ENCODE measurements at places on chromosomes 4 and X.
A peak's percentile ranks its signal among the peaks of the same experiment; 100 is the strongest.

DNA sequence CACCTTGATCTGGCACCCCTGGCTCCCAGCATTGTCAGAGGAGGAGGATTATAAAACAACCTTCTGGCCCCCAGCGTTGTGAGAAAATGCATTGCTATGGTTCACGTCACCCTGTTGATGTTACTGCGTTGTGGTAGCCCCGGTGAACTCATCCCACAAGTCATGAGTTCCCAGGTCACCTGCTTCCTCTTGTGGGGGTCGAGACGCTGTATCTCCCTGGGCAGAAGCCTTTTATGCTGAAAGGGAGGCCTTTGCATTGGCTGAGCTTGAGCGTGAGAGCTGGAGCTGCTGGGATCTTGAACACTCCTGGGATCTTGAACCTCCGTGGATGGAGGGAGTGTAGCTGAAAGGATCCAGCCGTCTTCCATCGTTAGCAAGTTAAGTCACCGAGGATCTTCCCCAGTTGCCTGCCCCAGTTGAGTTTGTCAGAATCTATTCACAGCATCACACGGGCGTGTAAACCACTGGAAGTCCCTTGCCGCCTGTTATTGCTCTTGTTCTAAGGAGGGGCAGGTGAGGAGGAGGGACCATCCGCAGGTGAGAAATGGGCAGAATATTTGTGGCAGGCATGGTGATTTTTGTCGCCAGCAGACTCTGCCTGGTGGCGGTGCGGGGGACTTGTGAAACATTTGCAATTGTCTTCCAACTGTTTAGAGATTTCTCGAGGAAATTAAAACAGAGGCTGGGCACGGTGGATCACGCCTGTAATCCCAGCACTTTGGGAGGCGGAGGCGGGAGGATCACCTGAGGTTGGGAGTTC lies 299.9 kb downstream of the ASMT start:
- no peak for DNase-seq

DNA sequence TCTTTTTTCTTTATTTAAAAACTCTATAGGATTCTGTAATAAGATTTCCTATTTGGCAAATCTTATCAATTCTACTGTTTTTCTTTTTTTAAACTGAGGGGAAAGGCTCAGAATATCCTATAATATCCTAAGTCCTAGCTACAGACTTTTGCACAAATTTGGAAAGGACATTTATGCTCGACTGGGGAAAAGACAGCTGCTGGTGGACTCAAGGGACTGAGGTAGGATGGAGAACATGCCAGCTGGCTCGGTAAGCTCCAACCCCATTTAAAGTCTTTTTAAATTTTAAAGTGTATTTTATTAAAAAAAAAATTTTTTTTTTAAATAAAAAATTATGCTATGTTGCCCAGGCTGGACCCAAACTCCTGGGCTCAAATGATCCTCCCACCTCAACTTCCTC lies 36.8 kb downstream of the BOD1L1 start:
- DNase-seq, result no peak

DNA sequence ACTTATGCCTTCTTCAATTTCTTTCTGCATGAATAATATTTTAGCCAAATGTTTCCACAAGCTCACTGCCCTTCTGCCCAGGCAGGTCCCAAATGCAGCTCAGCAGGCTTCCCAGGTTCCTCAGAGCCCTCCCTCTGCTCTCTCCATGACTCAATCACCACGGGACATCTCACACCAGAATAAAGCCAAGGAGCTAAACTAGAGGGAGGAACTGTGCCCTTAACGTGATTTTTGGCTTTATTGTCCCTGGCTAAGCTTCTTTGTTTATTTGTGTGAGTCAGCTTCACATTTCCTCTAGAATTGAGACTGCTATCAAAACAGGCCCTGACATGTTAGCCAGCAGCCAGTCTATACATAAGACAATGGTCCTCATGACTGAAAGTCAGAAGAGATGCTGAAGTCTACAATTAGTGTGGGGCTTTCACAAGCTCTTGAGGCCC lies 186.4 kb upstream of the GALNT7 start:
- no peak for DNase-seq

DNA sequence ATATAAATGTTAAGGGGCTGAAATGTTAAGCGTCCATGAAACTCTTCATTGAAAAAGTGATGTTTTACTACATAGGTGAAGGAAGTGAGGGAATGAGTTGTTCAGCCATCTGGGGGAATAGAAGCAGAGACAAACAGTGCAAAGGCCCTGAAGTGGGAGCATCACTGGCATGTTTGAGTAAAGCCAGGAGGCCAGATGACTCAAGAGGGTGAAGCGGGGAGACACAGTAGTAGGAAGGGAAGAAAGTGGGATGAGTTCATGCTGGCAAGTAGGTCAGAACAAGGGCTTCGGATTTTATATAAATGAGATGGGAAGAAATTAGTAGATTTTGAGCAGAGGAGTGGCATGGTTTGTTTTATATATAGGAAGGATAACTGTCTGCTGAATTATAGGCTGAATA lies 112.5 kb upstream of the MAP9 start:
- no peak for DNase-seq

- no peak for DNase-seq
These were observed 21.1 kb downstream of the ZBTB49 start for GRCh38 chr4:4311193-4311592.

DNA sequence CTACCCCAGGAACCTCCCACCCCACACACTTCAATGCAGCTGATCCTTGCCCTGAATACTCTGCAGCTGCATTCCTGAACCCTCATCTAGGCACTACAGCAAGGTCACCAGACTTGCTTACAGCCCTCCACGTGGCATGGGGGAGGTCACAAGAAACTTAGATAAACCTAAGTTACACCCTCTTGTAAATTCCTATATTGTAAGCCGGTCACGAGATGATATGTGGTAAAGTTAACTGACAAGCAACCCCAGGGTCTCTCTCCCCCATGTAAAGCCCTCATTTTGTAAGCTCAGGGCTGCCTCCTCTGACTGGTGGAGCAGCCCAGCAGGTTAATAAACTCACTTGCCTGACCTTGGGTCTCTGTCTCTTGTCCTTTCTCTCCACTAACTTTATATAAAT lies 570.7 kb downstream of the PCDH7 start:
- DNase-seq, result no peak

DNA sequence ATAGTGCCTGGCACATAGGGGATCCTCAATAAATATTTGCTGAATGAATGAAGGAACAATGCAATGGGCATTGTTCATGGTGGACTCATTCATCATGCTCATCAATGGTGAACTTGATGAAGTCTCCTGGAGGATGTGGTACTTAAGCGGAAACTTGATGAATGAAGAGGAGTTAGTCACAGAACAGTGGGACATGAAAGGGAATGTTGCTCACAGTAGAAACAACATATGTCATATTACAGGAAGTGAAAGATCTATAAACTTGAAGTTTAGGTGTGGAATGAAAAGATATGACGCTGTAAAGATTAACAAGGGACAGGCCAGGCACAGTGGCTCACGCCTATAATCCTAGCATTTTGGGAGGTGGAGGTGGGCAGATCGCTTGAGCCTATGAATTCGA lies 224.1 kb downstream of the PPP3CA start:
- DNase-seq, result no peak

GRCh38 chr4:141635736-141636081 lies 674 bp upstream of the IL15 start:
- DNase-seq, result peak; percentile 81

DNA sequence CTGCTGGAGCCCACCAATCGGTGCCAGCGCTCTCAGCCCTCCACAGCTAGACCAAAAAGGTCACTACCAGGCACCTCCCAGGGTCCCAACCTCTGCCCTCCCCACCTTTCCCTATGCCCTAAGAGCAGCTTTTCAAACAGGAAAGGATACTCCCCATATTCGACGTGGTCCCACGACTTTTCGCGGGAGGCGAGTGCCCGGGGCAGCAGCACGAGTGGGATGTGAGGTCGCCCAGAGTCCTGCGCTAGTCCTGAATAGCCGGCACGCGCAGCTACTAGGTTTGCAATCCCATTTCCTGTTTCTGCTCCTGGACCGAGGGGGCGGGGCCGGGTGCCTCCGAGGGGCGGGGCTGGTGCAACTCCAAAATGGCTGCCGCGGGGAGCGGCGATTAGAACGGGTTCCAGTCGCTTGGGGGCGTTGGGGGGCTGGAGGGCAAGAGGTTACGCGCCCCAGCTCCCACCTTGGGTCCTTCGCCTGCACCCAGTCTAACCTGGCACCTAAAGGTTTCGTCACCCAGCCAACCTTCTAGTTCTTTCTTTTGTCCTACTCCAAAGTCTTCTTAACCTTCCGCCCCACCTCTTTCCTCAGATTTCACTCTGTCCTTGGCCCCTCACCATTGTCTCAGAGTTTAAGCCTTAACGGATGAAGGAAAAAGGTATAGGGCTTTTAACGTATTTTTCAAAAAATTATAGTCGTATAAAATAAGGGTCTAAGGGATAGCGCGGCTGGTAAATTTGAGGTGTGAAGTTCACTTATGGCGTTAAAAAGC lies 85.0 kb upstream of the TENT5D start:
- peak; percentile 17 for DNase-seq

GRCh38 chrX:137749246-137749645 lies 183.3 kb downstream of the ZIC3 start:
- no peak for DNase-seq

- no peak for DNase-seq
These were observed 803.6 kb upstream of the ADGRL3 start for GRCh38 chr4:60396341-60397049.

GRCh38 chrX:123475068-123475724 lies 257.7 kb downstream of the THOC2 start:
- DNase-seq, result no peak

DNA sequence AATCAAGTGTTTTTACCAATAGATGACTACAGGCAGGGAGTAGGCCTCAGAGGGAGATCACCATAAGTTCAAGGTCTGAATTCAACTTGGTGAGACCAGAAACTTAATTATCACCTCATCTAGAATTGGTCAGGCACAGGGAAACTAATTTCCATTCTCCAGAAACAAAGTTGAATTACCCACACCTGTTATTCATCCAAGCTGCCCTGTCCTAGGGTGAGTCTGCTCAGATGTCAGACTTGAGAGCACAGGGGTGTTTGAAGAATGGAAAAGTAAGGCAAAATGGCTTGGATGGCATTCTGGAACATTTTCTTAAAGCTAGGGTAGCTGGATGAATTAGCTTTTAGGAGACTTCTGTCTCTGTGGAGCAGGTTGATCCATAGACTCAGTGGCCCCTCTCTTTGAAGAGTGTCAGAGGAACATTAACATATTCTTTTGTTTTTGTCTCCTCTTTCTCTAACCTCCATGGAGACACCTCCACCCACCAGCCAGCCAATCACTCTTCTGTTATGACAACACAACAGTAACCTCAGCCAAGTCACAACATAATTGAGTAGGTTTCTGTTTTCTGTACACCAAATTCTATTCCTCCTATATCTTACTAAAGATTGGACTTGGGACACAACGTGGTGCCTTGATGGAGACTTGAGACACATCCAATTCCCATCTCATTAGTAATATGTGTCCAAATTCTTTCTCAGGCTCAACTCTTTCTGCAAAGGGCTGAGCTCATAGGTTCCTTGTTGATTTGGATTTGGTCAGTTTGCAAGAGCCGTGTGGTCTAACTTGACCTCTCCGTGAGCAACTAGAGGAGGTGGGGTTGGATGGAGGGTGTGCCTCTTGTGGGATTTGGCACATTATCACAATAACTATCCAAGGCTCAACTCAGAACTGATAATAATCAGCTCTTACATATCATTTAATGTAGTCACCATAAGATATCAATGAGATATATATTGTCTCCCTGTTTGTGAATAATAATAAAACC lies 45.1 kb downstream of the VSIG4 start:
- no peak for DNase-seq

GRCh38 chr4:172751550-172751949 lies 417.1 kb upstream of the GALNT7 start:
- no peak for DNase-seq

DNA sequence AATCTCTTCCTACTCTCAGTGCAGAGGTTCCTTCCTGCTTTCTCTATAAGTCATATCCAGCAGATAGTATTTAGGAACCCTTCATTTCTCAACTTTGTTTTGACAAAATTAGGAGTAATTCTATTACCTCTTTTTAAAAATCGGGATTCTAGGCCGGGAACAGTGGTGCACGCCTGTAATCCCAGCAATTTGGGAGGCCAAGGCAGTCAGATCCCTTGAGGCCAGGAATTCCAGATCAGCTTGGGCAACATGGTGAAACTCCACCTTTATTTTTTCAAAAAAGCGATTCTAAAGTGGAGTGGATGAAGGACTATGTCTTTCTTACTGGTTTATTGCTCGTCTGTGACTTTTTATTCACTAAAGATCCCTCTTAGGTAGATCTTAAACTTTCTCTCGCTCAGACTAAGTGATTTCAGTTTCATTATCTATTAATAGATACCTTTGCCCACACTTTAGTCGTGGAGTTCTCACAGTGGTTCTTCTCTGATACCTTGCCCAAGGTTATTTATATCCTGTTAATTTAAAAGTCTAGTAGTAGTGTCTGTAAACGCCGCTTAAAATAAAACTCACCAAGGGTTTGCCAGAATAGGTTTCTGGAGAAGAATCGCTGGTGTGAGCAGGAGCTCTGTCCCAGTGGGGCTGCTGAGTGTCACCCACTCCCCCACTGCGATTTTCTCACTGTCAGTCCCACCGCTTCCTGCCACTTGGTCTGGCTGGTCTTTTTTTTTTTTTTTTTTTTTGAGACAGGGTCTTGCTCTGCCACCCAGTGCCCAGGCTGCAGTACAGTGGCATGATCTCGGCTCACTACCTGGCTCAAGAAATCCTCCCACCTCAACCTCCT lies 27.0 kb upstream of the TMEM131L start:
- no peak for DNase-seq

- no peak for DNase-seq
These were observed 45.4 kb downstream of the SEC24D start for GRCh38 chr4:118790544-118790943.

GRCh38 chr4:174592985-174593335 lies 70.7 kb upstream of the HPGD start:
- DNase-seq, result peak; percentile 80

GRCh38 chrX:13597874-13598273 lies 28.5 kb downstream of the EGFL6 start:
- DNase-seq, result peak; percentile 28

DNA sequence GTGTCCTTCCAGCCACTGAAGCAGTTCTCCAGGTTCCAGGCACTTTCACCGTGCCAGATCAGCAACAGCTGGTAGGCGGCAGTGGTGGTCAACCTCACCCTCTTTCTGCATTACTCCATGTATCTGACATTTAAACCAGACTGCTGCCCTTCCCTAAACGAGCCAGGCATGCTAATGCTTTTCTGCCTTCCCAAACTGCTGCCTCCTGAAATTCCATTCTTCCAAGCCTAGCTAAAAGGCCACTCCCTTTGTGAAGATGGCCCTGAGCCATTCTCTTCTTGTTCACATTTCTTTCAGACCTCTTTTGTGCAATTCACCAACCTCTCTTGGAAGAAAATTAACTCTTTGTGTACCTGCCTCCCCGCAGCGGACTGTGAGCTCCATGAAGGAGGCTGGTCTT lies 73.7 kb downstream of the CHST7 start:
- no peak for DNase-seq

DNA sequence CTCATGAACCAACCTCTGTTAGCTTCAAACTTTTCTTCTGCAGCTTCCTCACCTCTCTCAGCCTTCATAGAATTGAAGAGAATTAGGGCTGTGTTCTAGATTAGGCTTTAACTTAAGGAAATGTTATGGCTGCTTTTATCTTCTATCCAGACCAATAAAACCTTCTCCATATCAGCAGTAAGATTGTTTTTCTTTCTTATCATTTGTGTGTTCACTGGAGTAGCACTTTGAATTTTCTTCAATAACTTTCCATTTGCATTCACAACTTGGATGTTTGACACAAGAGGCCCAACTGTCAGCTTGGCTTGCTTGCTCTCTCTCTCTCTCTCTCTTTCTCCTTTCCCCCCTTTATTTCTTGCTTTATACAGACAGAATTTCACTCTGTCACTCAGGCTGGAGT lies 22.8 kb upstream of the SOWAHB start:
- DNase-seq, result no peak

- DNase-seq, result no peak
These were observed 8.6 kb upstream of the ENPEP start for GRCh38 chr4:110467400-110467799.

GRCh38 chr4:25069014-25069413 lies 38.3 kb upstream of the LGI2 start:
- DNase-seq, result no peak

All from suppressor macrophage treated with lipopolysaccharide for 4 hours (primary cell).